ENCODE measurements at places on chromosomes 5 and 9.

DNA sequence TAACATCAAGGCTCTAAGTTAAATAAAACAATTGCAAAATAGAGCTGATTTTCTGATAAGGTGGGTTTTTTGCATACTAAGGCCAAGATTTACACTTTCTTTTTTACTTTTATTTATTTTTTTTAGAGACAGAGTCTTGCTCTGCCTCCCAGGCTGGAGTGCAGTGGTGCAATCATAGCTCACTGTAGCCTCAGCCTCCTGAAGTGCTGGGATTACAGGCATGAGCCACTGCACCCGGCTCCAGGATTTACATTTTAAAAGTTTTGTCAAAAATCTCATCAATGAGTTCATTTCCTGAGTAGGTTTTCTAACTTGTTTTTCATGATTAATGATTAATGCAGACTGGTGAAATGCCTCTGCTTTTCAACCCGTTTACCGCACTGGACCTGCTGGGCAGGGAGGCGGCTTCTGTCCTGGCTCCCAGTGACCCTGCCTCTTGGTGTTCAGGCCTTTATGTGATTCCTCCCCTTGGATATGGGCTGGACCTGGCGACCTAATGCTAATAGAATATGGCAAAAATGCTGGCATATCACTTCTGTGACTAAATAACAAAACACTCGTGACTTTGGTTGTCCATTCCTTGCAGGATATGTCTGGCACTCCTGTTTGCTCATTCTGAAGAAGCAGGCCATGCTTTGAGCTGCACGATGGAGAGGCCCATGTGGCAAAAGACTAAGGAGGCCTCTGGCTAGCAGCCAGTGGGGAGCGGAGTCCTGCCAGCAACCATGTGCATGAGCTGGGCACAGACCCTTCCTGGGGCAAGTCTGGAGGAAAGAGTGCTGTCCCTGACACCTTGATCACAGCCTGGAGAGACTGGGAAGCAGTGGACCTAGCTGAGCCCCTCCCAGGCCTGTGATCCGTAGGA is 72.2 kb upstream of the PTCH1 start:
- no peak for DNase-seq

GRCh38 chr5:134460551-134460950 is 48.9 kb upstream of the CDKN2AIPNL start:
- no peak for DNase-seq

GRCh38 chr9:133377721-133378216 is 1.6 kb downstream of the STKLD1 start:
- no peak for DNase-seq

- DNase-seq, result no peak
These were observed 93.5 kb downstream of the PHF2 start for GRCh38 chr9:93669958-93670207.

DNA sequence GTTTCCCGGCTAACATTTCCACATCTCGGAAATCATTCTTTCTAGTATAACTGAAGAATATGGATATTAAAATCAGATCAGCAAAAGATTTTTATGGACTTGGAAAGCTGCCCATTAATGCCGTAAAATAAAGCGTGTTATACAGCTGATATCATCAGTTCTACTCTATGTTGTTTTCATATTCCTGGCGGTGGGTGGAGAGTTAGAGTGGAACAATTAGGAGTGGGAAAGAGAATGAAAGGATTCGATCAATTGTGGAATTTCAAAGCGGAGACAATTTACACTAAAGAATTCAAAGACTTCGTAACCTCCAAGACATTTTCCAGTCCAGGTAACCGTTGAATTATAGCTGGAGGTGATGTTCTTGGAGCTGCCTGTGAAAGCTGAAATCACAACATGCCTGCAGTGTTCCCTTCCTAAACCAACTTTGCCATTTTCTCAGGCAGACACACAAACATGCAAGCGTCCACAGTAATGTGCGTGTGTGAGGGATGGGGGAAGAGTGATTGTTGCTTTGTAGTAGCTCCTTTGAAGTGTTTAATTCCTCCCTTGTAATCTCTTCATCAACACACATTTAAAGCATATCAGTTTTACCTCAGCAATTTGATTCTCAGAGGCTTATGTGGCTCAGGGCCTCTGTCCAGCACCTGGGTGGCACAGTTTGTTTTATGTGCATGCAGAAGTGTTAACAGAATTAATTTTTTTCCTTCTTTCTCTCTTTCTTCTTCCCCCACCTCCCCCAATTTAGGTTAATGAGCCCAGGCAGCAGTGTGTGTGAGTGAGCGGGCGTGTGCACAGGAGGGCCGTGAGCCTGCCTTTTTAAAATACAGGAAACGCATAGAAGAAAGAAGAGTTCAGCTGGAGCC is 544.1 kb downstream of the RAB3C start:
- DNase-seq, result peak; percentile 41

DNA sequence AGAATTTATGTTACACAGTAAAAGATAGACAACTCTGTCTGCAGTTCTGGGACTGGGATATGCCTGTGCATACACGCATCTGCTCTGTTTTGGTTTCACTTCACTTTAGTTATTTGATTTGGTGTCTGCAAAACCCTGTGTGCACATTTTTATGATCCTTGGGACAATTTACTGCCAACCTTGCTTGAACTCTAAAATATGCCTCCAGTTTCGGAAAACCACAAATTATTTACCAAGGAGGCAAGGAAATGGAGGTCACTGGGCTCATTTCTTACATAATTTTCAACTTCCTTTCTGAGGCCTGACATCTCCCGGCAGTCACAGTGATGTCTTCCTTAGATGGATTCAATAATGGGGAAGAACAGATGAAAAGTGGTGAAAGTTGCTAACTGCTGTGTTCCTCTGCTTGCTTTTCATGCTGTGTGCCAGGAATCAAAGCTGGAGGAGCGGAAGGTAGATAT is 61.2 kb upstream of the TAF11L2 start:
- DNase-seq, result peak; percentile 81

DNA sequence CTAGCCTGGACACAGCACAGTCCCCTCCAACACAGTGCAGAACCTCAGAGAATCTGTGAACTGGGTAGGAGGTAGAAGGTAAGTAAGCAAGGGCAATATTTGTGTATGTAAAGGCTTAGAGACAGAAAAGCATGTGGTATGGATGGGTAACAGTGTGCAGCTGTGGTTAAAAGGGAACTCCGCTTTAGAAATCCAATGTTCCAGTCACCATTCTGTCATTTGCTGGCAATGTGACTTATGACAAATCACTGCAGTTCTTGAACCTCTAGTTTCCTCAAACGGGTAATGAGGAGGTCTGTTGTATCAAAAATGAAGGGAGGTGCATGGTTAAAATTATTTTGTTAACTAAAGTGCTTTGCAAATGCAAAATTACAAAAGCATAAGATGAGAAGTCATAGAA is 125.5 kb upstream of the IFNE start:
- no peak for DNase-seq

DNA sequence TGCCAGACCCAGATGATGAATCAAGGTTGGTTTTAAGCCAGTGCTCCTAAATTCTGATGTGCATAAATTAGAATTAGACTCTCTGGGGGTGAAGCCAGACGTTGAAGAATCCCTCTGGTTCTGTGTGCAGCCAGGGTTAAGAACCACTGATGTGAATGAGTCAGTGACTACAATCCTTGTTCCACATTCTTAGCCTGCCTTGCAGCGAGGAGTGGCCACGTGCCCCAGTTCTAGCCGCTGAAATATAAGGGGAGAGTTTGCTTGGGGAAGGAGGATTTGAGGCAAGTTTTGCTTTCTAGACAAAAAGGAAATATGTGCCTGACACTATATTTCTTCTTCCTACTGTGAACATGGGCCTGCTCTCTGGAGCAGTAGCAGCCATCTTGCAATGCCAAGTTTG is 34.2 kb upstream of the MSH3 start:
- no peak for DNase-seq

DNA sequence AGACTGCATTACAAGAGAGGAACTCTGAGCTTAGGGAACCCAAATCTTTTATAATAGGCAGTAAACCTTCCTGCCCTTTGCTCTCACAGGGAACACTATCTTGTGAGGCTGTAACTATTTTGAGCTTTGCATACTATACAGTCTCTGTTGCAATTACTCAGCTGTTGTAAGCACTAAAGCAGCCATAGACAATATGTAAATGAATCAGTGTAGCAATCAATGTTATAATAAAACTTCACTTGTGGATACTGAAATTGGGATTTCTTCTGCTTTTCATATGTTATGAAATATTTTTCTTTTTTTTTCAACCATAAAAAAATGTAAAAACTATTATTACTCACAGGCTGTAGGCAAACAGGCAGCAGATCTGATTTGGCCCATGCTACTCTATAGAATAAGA is 16.7 kb upstream of the UBQLN1 start:
- DNase-seq, result no peak

DNA sequence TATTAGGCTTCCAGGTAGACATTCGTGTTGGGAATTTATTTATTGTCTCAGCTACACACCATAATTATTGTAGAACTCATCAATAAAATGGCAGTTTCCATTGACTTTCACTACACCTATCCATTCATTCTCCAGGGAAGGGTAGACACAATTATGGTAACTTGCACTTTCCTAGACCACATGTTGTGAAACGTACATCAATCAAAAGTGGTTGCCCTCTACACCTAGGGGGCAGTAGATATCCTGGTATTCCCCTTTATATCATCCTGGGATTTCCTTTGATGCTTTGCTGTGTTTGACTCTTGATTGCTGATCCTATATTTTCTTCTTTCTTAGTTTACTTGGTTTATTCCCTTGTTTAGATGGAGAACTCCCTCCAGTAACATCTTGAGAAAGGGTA is 47.9 kb downstream of the ADGRV1 start:
- no peak for DNase-seq

DNA sequence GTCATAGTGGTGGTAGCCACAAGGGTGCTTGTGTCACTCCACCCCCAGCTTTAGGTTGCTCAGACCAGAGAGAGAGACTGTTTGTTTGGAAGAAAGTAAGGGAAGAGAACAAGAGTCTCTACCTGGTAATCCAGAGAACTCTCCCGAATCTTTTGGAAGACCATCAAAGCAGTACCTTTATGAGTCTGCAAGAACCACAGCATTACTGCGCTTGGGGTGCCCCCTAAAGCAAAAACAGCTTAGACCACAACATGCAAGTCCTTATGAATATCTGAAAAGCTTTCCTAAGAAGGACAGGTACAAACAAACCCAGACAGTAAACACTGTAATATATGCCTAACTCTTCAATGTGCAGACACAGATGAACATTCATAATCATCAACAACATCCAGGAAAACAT is 1398.6 kb upstream of the C9orf72 start:
- DNase-seq, result no peak

Data from endothelial cell of umbilical vein (primary cell).